ENCODE measurements at places on chromosomes 1 and 21. TPM values are rescaled to one million over a fixed set of nuclear protein-coding genes. Genes with fewer than 3 reads are reported as not detected.

GRCh38 chr1:107762751-107763390, 202.1 kb downstream of the VAV3 start:
- DNase-seq = no peak
- peaks cover 3% of the 10 kb centered on the region for H3K36me3 ChIP-seq
- H3K27me3 ChIP-seq = no peaks in the 10 kb centered on the region
- no peak overlapping the region for H3K4me3 ChIP-seq
- H3K27ac ChIP-seq = no peak overlapping the region

- no peak overlapping the region for H3K27ac ChIP-seq
- H3K4me3 ChIP-seq = no peak overlapping the region
- H3K27me3 ChIP-seq = no peaks in the 10 kb centered on the region
- peaks cover 12% of the 10 kb centered on the region for H3K4me1 ChIP-seq
- DNase-seq = no peak
Measured at GRCh38 chr1:222048094-222048595, 306.3 kb upstream of the DUSP10 start.

GRCh38 chr1:171828794-171829193, 12.5 kb upstream of the DNM3 start:
- H3K27me3 ChIP-seq = no peaks in the 10 kb centered on the region
- H3K4me1 ChIP-seq = no peaks in the 10 kb centered on the region
- H3K27ac ChIP-seq = no peak overlapping the region
- H3K36me3 ChIP-seq = peaks cover 13% of the 10 kb centered on the region

GRCh38 chr1:219283541-219283940, 109.9 kb downstream of the LYPLAL1 start:
- no peaks in the 10 kb centered on the region for H3K27me3 ChIP-seq
- H3K4me1 ChIP-seq = no peaks in the 10 kb centered on the region

CR1L gene
- not detected for total RNA-seq

CCDC27 gene
- total RNA-seq = not detected

REN gene
- not detected for total RNA-seq

MAP3K7CL gene
- total RNA-seq = 12.0 TPM
